ENCODE measurements at places on chromosomes 7 and 10.

- no peak for DNase-seq
These were observed 546.8 kb upstream of the FOXK1 start for GRCh38 chr7:4135301-4135700.

DNA sequence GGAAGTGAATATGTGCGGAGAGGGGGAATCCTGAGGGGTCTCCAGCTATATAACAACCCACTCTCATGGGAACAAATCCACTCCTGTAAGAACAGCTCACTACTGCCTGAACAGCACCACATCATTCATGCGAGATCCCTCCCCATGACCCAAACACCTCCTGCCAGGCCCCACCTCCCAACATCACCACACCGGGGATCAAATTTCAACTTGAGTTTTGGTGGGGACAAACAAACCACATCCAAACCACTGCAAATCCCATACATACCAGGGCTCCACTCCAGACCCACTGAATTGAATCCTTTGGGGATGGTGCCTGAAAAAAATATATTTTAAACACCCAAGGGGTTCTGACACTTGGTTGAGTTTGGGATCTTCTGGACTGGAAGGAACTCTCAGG, 181.5 kb upstream of the PLXNA4 start:
- no peak for DNase-seq

DNA sequence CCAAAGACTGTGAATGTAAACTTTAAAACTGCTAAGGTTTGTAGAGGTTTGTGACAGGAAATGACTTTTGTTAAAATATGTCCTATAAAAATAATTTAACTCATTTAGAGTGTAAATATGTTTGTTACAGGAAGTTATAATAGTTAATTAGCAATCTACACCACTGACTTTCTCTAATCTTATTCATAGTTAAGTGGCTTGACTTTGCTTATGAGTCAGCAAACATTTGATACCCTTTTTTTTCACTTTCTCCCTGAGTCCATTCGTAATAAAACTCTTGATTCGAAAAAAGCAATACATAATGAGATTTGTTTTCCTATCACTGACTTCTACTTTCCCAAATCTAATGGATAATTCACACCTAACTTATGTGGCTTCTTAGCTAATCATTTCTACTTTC, 317.7 kb upstream of the SEMA3C start:
- no peak for DNase-seq

- peak; percentile 99 for DNase-seq
These were observed 278.2 kb downstream of the SNX13 start for GRCh38 chr7:17661982-17662585.

DNA sequence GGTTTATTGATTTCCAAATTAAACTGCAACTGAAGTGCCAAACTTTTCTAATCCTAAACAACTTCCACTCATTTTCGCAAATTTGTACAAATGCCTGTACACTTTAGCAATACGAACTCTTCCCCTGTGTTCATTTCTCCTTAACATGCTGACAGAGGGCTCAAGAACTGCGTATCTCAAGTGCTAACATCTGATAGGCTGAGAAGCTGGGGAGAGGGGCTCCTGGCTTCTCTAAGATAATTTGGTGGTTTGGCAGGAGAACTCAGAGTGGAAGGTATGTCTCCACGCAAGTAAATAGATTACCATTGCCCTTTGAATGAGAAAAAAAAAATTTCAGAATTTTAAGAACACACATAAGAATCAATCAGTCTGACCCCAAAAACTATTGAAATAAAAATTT, 53.3 kb upstream of the ANLN start:
- no peak for DNase-seq
